Erythroblast (primary cell): ENCODE measurements at places on chromosomes 13 and 19.

- DNase-seq, result no peak
Observed at GRCh38 chr13:111363121-111363520, 42.7 kb downstream of the TEX29 start.

DNA sequence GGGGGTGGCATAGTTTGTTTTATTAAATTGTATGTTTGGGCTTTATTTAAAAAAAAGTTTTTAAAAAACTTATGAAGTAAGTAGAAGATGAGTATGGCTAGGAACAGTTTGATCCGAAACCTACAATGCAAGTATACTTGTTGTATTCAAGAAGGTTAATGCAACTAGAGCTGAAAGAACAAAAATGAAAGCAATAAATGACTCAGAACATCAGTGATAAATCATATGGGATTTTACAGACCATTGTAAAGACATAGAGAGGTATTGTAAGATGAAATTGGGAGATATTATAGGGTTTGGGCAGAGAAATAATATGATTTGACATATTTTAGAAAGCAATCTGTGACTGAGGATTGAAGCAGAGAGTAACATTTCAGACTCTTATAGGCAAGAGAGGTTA lies 1135.3 kb downstream of the SLITRK5 start:
- DNase-seq, result no peak

DNA sequence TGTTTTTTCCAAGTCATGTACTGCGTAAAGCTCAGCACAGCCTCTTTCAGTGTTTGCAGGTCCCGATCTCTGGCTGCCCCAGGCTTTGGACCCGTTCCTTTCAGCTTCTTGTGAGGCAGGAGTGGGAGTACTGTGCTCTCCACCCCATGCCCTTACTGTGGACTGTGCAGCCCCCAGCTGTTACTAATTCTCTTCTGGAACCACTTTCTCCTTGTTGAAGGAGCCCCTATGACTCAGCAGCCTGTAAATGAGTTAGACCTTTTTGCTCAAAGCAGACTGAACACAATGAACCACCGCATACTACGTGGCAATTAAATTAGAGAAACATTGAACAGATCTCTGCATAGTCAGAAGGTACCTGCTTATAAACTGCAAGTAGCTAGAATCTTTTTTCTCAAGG lies 39.0 kb downstream of the SERTM1 start:
- no peak for DNase-seq

DNA sequence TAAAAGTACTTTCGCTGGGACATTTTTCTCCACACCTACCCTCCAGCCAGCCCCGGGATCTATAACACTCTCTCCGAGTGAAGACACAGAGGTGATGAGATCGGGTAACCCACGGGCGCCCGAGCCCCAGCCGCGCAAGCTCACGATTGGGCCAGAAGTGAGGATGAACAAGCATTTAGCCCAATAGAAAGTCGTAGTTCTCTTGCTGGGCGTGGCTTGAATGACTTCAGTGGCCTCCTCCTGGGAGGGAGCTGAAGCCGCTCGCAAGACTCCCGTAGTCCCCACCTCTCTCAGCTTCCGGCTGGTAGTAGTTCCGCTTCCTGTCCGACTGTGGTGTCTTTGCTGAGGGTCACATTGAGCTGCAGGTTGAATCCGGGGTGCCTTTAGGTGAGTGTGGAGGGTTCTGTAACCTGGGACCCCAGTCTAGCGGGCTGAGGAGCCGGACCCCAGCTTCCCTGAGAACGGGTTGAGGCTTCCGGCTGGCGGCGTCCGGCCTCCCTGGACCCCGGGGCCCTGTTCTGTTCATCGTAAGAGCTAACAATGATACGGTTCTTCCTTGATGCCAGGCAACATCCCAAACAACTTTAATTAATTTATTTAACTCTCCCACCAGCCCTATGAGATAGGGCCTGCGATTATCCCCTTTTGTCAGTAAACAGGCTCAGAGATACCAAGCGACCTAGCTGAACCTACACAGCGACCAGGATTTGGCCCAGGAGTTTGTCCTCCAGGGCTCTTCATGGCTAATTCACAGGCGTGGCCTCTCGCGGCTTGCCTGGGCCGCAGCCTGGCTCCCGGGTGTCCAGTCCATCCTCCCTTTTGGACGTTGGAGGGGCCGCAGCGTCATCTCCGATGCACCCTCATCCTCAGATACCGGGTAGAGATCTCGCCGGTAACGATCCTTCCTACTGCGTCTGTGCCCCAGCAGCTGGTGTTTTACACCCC lies at the start of gene COX6B1:
TSS of gene COX6B1 (plus strand) at position 307 of the 945 bp plus-strand sequence. CDS start 2,921 bp downstream, outside the sequence.
- DNase-seq, result peak; percentile 97

DNA sequence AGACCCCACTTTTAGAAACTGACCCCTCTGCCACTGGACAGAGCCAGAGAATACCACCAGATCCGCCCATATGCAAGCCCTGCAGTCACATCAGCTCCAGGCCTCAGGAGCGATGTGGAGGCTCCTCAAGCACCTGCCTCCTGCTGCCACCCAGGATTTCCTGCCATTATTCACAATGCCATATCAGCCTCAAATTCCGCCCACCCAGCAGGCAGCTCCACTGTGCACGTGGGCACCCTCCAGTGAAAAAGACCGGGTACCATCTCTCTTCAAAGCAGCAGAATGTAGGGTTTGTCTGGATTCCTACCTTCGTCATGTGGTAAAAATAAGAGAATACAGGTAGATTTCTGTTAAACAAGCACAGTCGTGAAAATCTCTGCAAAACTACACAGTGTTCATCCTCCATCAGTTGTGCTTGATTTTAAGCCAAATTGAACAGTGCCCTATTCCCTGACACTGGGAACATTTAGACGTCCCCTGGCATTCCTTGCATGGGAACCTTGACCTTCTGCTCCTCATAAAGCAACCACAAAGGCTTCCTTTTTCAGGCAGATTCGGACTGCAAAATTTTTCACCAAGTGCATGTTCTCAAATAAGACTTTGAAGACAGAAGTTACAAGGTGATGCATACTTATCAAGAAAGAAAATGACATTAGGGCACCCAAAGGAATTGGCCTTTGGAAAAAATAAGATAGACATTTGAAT lies 56.4 kb downstream of the FAM124A start:
- no peak for DNase-seq

GRCh38 chr13:114038211-114038613 lies 64.3 kb upstream of the C13orf46 start:
- no peak for DNase-seq

DNA sequence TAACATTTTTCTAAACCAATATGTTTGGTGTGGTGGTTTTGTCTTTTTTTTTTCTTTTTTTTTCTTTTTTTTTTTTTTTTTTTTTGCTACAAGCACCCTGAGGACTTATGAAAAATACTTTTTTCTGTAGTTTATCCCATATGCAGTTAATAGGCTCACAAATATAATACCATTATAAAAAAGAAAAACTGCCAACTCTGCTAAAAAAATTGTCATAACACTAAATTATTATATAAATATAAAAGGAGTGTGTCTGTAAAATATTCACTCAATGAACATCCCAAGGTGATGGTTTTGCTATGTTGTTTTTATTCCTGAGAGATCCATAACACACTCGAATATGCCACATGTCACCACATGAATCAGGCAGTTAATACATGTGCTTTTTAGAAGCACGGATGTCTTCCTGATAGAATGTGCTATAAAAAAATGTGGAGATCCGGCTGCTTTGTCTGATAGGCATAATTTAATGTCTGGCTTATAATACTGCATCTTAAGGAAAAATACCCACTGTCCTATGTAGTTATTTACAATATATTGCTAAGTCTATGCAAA lies 110.7 kb upstream of the ZNF507 start:
- no peak for DNase-seq

GRCh38 chr19:16135430-16136127 lies 7.9 kb upstream of the HSH2D start:
- DNase-seq, result no peak

DNA sequence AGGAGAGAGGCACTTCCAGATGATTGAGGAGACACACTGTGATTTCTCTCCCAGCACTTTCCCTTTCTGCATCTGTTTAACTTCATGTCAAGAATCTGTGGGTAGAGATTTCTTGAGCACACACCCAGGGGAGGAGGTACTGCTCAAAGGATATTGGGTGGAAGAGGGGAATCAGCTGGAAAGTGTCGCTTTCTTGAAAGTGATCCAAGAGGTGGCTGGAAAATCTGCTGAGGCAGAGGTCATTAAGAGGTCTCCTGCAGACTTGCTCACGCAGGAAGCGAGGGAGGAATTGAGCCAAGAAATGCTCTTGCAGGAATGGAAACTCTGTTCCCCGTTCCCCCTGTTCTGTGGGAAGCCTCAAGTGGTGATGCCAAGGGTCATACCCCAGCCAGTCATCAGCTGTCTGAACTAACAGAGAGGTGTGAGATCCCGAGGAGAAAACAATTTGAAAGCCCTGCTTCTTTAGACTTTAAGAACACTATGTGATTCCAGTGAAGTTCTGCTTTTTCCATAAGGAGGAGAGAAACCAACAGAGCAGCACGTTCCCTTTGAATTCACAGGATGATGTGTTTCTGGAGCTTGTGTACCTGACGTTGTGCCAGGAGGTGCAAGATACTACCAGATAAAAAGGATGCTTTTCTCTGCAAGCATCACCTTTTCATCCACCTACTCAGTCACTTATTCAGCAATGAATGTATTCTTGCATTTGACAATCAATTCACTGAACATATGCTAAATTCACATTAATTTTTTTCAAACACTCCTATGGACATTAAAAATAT lies 163.4 kb upstream of the GPR12 start:
- DNase-seq, result no peak

DNA sequence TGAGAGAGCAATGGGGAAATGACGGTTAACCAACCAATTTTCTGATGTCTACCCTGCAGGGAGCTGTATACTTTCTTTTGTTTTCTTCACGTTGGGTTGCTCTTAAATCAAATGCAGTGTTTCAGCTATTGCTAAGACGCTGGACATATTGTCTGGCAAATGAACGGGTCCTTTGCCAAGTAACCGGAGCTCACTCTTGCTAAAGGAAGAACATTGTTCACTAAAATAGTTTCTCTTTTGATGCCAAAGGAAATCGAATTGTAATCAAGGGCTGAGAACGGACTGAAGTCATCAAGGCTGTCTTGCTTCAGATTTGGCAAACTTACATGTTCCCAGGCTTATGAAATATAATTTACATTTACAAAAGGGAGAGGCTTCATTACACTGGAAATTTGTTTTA lies 142.3 kb upstream of the ARGLU1 start:
- DNase-seq, result no peak

DNA sequence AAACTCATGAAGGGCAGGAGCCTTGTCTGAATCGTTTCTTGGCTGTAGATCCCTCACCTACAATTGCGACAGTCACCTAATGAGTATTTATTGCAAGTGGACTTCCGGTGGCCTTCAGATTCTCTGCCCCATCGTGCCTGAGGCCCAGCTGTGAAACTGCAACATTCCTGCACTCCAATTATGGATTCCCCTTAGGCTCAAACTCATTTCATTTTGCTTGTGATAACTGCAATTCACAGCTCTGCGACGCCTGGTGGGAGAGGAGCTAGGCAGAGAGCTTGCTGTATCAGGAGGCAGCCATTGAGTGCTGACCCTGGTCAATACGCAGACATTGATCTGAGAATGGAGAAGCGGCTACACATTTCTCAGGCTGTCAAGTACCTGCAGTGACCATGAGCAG lies 59.0 kb downstream of the CCDC70 start:
- DNase-seq, result no peak

- no peak for DNase-seq
Observed at GRCh38 chr13:95258619-95259194, 42.5 kb downstream of the ABCC4 start.

GRCh38 chr19:45094137-45094536 lies 1.2 kb downstream of the PPP1R37 start:
- no peak for DNase-seq

DNA sequence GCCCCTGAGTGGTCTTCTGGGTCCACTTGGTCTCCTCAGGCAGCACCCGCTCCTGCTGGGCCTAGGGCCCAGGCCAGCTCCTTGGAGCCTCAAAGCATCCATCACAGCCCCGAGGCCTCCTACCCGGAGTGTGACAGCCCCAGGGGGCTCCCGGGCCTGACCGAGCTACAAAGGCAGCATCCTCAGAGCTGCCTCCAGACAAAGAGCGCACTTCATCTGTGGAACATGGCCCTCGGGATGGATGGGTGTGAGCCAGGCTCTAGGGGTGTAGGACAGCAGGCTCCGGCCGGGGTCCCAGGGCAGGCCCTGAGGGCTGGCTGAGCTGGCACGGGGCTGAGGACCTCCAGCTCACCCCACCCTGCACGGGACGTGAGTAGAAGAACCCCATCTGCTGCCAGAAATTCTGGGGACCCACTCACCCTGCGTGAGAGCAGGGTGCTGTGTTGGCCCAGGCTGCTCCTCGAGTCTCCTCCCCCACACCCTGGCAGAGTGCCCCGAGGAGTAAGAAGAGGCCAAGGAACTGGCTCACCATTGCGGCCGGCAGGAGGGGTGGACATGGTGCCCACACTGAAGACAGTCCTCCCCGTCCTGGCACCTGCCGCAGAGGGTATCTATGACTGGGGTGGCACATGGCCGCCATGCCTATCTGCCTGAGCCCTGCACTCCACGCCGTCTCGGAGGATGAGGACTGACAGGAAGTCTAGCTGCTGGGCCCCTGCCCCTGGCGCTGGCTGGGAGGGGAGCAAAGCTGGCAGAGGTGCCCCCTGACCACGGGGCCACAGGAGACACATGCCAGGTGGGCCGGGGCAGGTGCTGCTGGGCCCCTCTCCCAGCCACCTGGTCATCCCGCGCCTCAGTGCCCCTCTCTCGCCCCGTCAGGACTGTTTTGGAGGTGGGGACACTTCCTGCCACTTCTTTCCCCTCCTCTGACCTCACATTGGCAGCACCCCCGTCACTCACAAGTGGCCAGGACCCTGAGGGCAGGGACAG lies 22.3 kb downstream of the CEBPG start:
- DNase-seq, result no peak

DNA sequence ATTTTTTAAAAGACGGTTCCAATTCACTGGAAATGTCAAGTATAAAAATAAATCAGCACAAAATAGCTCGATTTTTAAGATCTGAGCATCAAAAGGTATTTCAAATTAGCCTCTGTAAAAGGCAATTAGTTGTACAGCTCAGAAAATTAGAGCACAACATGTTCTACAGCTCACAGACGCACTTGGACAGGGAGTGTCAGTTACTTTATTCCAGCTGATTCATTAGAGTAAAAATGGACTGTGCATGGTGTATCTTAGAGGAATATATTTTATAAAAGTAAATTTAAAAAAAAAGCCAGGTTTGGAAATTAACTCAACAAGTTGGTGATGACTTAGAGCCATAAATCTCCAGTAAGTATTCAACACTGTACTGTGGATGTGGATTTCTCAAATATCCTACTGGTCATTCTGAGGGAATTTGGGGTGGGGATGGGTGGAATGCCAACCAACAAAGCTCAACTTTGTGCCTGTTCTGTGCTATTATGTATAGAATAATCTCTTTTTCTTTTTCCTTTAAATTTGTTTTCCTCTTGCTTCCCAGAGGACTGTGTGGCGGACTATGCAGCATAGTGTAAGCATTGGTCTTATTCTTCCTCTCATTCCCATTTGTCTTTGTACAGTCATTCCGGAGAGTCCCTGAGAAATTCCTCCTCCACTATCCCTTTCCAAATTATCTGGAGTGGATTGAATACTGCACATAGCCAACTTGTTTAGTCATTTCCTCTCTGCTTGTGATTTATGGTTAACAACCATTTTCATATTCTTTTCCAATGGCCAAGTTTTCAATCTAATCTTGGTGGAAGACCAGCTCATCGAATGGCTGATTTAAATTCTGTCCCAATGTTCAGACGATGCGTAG lies 169.3 kb downstream of the DCT start:
- no peak for DNase-seq

GRCh38 chr13:57583529-57583928 lies 48.0 kb upstream of the PCDH17 start:
- DNase-seq, result no peak
